ENCODE measurements at places on chromosomes 6 and 20.

- DNase-seq: no peak
Measured at GRCh38 chr6:96124778-96125177, 109.0 kb downstream of the FUT9 start.

- DNase-seq: no peak
Measured at GRCh38 chr6:30963641-30964040, 19.9 kb upstream of the MUC21 start.

DNA sequence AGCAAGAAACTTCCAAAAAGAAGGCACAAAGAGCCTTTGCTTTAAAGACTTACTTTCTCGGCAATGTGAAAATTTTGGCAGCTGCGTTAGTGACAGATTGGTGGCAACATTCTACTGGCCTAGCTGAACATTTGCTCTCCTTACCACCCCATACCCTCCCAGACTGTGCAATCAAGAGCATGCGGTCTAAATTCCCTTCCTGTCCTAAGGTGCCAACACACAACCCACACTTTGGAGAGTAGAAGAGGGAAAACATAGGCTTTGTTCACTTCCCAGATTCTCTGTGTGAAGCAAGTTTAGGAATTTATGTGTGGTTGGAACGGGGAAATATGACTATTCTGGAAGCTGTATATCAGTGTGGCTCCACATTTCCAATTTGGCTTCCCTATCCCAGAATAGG is 29.8 kb upstream of the NEDD9 start:
- DNase-seq: no peak

DNA sequence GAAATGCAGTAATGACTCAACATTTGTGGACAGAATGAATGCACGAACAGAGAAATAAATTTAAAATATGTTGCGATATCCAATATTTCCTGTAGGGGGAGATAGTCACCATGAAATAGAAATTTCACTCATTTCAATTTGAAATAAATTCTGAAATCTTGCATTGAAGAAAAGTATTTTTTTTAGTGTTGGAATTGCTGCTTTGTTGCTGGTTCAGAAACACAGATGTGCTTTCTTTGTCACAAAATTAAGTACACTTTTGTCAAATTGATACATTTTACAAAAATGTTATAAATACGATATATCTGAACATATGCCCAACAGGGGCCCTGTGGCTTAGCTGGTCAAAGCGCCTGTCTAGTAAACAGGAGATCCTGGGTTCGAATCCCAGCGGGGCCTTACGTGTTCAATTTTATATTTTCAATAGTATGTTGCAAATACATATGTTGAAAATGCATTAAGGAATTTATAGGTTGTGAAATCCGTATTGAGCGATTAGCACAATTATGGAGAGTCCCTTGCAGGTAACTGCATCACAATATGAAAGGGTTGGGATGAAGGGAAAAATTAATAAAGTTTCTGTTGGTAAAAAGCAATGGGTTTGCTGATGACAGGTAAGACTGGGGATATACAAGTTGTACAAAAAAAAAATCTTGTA is 85.4 kb upstream of the PRSS16 start:
- no peak for DNase-seq

GRCh38 chr6:13045676-13046075 is 282.7 kb downstream of the TBC1D7 start:
- no peak for DNase-seq

DNA sequence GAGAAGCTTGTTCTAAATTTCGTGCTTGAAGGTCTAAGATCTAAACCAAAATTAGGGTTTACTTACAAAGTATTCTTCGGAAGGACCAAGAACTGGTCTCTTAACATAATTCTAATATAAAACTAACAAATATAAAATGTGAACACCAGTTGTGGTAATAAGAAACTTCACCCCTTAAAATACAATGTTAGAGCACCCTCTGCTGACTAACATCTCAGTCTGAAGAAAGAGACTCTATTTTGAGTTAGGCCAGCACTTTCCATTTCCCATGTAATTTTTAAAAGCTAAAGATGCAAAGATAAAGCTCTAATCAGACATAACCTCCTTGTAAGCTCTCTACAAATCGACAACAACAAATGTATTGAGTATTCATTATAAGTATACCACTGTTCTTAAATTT is 24.6 kb downstream of the ATG5 start:
- DNase-seq: no peak

DNA sequence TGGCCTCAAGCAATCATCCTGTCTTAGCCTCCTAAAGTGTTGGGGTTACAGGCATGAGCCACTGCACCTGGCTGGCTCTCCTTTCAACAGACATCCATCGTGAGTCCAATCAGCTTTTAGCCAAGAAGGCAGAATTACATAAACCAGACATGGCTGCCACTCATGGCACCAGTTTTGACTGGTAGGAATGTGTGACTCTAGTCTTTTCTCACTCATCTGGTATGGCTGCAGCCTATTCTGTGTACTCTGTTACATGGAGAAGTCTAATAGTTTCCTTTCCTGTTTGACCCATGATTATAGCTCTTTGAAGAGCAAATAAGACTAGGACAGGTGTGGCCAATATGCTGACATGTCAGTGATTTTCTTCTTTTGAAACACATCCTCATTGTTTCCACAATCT is 27.0 kb upstream of the RNF144B start:
- DNase-seq: no peak

GRCh38 chr20:50425076-50425475 is 85.1 kb upstream of the PTPN1 start:
- no peak for DNase-seq

GRCh38 chr6:715709-716491 is 23.0 kb upstream of the EXOC2 start:
- no peak for DNase-seq

GRCh38 chr20:51092338-51092737 is 69.4 kb upstream of the KCNG1 start:
- DNase-seq: no peak

- DNase-seq: no peak
Measured at GRCh38 chr6:131027326-131027725, 35.7 kb downstream of the EPB41L2 start.

GRCh38 chr6:38987503-38987902 is 61.1 kb upstream of the GLP1R start:
- no peak for DNase-seq

DNA sequence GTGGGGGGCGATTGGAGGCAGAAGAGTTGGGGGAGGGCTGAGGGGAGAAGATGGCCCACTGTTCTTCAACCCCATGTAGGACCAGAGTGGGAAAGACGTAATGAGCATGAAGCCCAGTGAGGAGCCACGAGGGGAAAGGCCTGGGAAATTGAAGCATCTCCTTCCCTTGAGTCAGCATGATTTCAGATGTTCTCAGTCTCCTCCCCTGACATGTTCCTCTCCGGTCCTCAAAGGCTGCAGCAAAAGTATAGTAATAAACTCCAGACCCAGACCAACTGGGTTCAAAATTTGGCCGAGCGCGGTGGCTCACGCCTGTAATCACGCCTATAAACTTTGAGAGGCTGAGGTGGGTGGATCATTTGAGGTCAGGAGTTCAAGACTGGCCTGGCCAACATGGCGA is 1.9 kb upstream of the NFKBIE start:
- DNase-seq: no peak

DNA sequence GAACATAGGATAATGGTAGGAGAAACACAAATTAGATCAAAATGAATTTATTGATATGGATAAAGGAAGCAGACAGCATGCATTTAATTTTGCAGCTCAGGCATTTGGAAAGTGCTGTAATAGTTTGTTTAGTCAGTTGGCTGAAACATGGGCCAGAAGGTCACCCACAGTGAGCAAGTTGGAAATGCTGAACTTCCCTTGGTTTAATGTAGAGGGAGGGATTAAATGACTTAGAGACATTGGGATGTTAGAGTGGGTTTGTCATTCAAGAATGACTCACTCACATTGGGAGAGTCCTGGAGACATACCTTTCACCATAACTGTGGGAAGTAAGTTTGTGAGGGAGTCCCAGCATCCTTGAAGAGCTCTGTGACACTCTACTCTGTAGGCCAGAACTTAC is 231.5 kb upstream of the PLCB4 start:
- DNase-seq: no peak

DNA sequence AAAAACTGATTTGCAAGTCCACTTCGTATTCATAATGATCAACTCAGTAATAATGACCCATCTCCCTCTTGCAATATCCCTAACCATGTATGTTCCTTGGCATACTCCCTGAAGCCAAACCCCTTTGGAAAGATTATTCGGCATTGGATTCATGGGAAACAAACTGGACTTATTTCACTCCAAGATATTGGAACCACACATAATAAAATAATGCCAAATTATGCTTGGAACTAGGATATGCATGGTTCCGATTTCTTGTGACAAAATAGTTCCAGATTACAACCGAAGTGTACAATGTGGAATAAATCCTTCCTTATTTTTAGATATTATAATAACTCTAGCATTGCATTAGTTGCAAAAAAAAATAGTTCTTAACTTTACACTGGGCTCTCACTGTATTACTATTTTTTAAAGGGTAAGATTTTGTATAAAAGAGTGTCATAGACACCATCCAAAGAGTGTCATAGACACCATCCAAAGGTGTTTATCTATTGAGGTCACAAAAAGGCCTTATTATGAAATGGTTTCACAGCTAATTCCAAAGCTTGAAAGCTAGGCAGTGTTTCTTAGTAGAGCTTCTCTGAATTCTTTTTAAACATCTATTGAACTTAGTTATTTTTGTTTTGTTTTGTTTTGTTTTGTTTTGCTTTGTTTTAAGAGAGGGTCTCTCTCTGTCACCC is 410.9 kb upstream of the JARID2 start:
- DNase-seq: no peak

DNA sequence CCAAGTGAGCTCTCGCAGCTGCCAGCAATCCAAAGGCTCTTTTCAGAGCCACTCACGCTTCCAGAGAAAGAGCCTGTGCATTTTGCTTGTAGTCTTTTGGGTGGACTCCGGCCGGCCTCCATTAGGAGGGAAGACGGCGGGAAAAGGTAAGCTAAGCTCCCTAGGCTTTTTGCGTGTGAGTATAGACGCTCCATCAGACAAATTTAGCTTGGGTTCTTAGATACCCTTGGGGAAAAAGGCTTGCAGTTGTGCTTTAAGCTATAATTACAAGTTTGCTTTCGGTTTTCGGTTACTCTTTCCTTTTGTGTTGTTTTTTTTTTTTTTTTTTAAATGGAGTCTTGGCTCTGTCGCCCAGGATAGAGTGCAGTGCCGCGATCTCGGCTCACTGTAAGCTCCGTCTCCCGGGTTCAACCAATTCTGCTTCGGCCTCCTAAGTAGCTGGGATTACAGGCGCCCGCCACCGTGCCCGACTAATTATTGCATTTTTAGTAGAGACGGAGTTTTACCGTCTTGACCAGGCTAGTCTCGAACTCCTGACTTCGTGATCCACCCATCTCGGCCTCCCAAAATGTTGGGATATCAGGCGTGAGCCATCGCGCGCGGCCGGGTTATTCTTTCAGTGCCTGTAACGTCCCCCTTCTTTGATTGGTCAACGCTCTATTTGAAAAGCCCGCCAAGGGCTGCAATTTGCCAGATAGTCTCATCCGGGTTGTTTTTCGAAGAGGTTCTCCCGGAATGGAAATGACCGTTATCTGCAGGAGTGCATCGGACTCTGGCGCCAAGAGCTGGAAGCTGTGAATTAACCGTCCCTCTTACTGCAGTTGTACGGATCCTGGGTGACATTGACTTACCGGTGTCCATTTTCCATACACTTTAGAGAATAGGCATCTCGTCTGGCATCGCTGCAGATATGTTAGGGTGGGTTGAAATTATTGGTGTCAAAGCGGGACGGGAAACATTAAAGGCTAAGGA is 18.1 kb downstream of the OR2B2 start:
- peak; percentile 71 for DNase-seq

DNA sequence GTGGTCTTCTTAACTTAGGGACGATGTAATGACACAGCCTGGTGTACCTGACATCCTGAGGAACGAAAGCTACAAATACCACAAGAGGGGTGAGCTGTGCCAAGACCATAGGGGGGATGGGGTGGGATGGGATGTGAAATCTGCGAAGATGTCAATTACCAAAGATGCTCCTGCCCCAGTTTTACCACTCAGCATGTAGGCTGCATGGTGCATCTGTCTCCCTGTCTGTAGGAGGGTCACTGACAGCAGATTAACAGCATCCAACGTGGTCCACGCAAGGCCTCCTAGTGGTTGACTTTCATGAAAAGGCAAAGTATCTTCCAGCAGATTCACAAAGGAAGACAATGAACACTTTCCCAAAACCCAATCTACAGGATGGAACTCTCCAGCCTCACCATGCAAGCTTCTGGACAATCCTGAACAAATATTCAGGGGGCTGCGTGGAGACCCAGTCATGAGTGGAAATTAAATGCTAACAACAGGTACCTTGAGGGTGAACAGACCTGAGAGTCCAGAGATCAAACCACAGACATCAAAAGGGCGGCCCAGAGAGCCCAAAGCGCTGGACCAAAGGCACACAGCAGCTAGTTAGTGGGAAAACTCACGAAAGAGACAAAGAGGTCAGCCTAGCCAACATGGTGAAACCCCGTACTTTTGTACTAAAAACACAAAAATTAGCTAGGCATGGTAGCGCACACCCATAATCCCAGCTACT is 44.4 kb downstream of the ZMYND8 start:
- no peak for DNase-seq

DNA sequence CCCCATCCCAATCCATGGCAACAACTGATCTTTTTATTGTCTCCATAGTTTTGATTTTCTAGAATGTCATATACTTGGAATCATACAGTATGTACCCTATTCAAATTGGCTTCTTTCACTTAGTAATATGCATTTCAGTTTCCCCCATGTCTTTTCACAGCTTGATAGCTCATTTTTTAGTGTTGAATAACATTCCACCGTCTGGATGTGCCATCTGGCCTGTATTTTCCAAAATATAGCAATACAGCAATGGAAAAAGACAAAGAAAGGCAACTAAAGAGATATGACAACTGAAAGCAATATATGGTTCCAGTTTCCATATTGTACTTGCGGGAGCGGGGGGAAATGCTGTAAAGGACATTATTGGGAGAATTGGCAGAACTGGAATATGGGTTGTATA is 166.4 kb upstream of the NT5E start:
- no peak for DNase-seq

- no peak for DNase-seq
Measured at GRCh38 chr6:11585426-11586016, 48.0 kb downstream of the TMEM170B start.

- DNase-seq: no peak
Measured at GRCh38 chr6:143731789-143732188, 54.0 kb downstream of the PHACTR2 start.

- no peak for DNase-seq
Measured at GRCh38 chr6:19879663-19880062, 42.5 kb downstream of the ID4 start.
